ENCODE measurements at places on chromosomes 6 and 20. TPM values are rescaled to one million over a fixed set of nuclear protein-coding genes. Genes with fewer than 3 reads are reported as not detected.

NKAPL gene
- 1.0 TPM for total RNA-seq

DNA sequence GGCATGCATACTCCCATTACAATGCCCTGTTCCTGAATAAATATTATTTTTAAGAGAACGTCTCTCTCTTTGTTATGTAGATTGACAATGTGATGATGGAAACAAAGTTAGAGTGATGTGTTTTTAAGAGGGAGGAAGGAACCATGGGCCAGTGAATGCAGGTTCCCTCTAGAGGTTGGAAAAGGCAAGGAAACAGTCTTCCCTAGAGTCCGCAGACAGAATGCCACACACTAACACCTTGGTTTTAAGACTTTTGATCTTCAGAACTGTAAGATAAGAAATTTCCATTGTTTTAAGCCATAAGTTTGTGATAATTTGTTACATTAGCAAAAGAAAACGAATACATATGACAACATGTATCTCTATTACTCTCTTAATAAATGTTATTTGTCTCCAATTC, 4.7 kb upstream of the CENPW start:
- no peak for DNase-seq

DNA sequence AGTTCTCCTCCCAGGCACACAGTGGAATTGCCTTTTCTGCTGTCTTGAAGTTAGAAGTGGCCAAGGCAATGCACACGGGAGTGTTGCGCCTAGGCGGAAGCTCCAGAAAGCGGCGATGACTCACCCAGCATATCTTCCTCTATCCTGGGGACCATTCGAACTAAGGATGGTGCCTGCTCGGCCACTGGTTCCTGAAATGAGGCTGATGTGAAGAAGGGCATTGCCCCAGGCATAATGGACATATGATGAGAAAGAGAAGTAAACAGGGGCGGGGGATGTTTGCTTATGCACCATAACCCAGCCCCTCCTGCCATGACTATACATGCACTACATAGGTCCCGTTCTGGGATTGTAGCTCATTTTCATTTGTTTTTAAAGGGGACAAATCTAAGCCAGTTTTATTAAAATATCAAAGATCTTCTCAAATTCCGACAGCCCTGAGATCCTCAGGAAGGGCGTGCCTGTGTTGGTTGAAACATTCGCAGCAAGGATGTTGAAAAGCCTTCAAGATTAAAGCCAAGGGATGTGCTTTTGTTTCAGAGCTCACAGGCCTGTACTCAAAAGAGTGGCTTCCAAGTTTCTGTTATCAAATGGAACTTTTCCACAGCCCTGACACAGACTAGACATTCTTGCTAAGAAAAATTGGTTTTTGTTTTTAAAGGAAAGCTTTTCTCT, 218.5 kb downstream of the LY86 start:
- no peak for DNase-seq

DNA sequence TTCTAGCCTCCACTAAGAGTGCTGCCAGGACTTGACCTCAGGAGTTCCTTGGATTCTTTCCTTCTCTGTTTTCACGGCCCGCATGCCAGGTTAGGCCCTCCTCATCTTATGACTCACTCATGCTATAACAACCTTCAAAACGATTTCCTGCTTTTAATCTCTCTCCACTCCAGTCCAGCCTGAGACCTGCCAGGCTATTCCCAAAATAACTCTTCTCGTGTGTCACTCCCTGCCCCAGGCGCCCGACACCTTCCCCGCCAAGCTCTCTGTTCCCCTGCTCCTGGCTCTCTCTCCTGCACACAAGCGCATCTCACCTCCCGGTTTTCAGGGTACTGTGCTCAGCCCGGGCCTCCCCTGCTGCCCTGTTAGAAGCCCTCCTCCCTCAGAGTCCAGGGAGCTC, 64.1 kb upstream of the RPS6KA2 start:
- peak; percentile 64 for DNase-seq

DNA sequence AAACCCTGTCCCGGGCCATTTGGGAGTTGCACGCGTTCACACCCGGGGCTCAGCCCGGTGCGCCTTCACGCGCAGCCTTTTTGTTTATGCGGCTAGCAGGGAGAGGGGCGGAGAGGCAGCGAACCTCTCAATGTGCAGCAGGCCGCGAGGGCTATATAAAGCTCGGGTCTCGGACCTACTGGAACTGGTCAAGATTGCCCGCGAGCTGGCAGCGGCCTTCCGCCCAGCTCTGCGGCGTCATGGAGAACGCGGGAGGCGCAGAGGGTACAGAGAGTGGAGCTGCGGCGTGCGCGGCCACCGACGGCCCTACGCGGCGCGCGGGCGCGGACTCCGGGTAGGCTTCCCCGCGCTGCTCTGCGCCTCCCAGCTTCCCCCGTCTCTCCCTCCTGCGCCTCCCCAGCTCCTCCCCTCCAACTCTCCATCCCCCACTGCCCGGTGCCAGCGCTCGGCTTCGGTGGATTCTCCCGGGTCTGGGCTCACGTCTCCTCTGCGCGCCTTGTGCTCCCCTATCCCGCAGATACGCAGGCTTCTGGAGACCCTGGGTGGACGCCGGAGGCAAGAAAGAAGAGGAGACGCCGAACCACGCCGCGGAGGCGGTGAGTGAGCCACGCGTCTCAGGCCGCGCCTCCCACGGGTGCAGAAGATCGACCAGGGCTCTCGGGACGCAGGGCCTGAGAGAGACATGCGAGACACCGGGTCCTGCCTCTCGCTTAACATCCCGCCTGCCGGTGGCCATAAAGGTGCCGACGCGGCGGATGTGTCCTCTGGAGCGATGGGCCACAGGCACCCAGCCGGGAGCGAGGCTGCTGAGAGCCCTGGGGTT, at the start of gene RIPPLY2:
Gene RIPPLY2 (plus strand): TSS at position 183 of the 823 bp plus-strand sequence. CDS start 57 bp downstream, at position 240.
- no peak for DNase-seq

- DNase-seq: peak; percentile 80
Measured at GRCh38 chr20:1820138-1821079, 74.8 kb upstream of the SIRPA start.

DNA sequence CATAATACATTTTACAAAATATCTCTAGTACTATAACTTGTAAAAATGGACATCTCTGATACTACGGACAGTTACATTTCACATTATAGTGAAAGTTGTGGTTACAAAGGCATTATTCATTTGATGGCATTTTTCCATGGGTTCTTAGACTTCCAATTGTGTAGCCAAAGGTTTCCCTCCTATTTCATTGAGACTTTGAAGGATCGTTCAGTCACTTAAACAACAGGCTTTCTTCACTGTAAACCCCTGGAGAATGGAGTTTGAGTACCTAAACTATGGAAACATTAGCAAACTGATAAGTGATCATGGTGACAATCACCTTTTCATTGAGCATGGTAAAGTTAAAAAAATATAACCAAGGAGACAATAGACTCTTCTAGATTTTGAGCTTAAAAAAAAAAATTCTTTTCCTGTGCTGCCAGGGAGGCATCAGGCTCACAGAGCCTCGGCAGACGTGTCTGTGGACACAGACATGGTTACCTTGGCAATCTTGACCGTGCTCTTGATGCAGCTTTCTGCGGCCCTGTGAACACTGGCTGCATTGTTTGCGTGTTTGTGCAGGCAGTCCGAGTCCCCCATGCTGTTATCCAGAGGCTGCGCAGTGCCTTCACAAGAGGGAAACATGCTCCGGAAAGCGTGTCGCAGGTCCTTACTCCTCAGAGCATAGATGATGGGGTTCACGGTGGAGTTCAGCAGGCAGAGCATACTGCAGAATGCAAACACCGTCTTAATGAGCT, 22.6 kb downstream of the CNR1 start:
- no peak for DNase-seq

GRCh38 chr6:116221911-116222310, 32.0 kb downstream of the TSPYL4 start:
- DNase-seq: no peak

GRCh38 chr6:53598265-53598907, 53.5 kb upstream of the GCLC start:
- DNase-seq: no peak

GRCh38 chr6:149627672-149628071, 20.8 kb downstream of the KATNA1 start:
- DNase-seq: no peak

DNA sequence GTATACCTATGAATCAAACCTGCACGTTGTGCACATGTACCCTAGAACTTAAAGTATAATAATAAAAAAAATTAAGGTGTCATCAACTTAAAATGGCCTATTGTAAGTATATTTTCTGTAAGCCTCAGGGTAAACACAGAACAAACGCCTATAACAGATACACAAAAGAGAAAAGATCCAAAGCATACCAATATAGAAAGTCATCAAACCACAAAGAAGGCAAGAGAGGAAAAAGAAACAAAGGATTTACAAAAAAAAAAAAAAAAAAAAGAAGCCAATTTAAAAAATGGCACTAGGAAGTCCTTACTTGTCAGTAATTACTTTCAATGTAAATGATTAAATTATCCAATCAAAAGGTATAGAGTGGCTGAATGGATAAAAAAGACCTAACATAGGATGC, 24.6 kb upstream of the ASF1A start:
- DNase-seq: no peak

- no peak for DNase-seq
Measured at GRCh38 chr6:108446629-108447150, 114.0 kb upstream of the FOXO3 start.

- peak; percentile 33 for DNase-seq
Measured at GRCh38 chr6:20400456-20401204, 1.0 kb upstream of the E2F3 start.

- no peak for DNase-seq
Measured at GRCh38 chr6:108655806-108656651, 95.3 kb downstream of the FOXO3 start.

DNA sequence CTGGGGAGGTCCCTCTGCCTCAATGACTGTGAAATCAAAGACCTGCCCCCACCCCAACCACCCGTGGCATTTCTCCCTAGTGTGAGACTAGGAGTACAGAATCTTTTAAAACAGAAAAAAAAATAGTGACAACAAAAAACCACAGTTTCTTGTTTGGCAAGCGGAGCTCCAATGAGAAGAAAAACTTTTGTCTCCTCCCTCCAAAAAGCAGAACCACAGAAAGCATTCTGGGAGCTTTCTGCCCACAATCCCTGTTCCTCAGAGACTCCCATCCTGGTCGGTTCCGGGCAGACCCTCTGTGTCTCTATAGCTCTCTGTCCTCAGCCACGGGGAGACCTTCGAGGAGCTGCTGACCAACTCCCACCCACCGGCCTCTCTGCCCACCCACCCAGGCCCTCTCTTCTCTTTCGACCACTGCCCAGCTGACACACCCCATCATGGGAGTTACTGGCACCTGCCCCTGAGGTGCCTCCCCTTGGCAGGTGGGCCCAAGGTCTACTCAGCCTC, 4.9 kb downstream of the PREX1 start:
- DNase-seq: no peak

DNA sequence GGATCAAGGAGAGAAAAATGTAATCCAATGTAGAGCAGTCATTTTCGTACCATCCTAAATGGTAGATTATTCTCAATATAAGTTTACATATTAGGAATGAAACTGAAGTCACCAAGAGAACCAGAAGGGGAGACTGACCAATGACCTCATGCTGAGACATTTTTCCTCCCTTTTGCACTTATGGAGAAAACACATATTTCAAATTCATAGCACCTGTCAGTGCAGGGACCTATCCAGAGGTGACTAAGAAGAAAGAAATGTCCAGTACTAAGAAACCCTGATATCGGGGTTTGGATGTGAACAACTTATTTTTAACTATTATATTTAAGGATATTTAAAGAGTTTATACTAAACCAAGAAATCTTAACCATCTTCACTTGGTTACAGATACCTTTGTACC, 16.6 kb upstream of the LYRM2 start:
- no peak for DNase-seq

DNA sequence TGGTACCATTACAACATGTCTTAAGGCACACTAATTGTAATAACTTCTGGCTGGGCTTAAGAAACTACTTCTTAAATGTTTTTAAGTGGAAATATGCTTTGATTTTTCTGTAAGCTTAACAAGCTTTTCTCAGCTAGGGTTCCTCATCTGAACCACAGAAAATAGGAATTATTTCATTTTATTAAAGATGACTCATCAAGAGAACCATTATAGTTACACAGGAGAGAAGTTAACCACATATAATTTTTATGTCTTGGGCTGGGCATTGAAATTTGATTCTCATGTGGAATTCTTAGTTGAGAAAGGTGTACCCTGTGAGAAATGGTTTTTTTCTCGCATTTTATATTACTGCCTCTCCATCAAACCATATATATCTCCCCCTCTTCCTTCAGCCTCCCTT, 75.1 kb downstream of the QKI start:
- no peak for DNase-seq

MRAP2 gene
- 1.4 TPM for total RNA-seq

- DNase-seq: no peak
Measured at GRCh38 chr6:137024237-137024990, 20.4 kb downstream of the IL20RA start.

DNA sequence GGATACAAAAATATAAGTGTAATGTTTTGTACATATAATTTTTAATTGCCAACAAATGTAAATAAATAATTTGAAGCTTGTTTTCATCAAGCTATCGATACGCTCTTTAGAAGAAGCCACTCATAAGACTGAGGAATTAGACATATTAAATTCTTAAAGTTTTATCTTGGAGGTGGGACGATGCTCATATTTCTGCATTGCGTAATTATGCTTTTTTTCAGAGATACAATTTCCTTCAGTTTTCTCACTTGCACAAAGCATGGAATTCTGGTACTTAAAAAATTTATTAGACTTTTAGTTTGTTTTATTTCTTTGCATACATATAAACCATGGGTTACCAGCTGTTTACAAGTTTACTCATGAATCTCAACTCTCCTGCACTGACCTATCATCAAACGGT, 980.0 kb downstream of the EYS start:
- no peak for DNase-seq

GRCh38 chr6:47343600-47343999, 33.9 kb upstream of the TNFRSF21 start:
- DNase-seq: no peak

DNA sequence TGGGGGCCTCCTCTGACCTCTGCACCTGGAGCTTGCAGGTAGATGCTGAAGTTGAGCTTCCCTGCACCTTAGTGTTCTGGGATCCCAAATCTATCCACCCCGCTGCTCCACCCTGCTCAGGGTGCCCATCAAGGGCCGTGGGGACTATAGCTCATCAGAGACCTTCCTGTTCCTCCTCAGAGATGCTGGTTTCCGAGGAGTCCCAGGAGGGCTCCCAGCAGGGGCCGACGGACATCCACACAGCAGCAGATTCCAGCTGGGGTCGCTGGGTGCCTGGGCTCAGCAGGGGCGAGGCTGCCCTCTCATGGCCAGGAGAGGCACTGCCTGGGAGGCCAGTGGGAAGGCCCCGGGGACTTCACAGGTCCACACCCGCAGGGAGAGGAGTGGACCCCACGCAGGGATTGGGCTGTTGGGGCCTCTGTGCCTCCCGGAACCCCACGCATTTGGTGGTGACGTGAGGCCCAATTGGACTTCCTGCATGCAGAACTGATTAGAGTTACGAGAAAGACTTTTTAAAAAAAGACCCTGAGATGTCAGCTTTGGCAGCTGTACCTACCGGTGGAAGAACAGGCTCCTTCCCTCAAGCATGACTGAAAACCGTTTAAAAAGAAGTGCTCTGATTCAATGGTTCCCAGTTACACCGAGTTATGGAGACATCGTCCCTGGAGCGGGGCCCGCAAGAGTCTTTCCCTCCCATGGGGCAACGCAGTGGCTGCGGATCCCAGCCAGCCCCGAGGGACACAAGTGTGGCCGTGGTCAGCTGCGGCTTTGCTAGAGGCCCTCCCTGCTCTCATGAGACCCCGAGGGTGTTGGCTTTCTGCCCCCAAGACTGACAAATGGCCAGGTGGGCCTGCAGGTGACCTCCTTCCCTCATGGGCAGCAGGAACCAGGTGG, 25.3 kb upstream of the SLCO4A1 start:
- peak; percentile 90 for DNase-seq

GRCh38 chr6:55014321-55015088, 159.8 kb upstream of the HCRTR2 start:
- no peak for DNase-seq
